ENCODE measurements at places on chromosomes 5 and 9. TPM values are rescaled to one million over a fixed set of nuclear protein-coding genes. Genes with fewer than 3 reads are reported as not detected.

Gene ZNF366
- not detected for total RNA-seq

Gene LRRC8A
- 106 TPM for total RNA-seq

Gene NMUR2
- total RNA-seq, result not detected

Gene ISCA1
- 39.0 TPM for total RNA-seq

DNA sequence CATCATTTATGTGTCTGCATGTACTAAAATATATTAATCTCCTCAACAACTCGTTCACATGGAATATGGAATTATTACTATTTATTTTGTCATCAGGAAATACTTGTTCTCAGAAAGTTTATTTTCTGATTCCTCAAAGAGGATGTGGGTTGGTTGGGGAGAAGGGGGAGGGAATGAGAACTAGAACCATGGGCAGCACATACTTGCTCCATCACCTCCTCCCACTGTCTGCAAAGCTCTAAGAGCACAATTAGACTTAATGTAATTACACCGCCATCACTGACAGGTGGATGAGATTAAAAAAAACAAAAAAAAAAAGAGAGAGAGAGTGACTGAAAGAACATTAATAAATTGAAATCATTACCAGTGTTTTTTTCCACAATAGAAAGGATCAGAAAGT, 98.2 kb downstream of the OXCT1 start:
- H3K27ac ChIP-seq, result no peak overlapping the region
- H3K4me3 ChIP-seq, result no peak overlapping the region
- no peaks in the 10 kb centered on the region for H3K27me3 ChIP-seq
- peaks cover 5% of the 10 kb centered on the region for H3K4me1 ChIP-seq
- DNase-seq, result no peak

- H3K36me3 ChIP-seq, result no peaks in the 10 kb centered on the region
- DNase-seq, result no peak
- no peaks in the 10 kb centered on the region for H3K27me3 ChIP-seq
- H3K27ac ChIP-seq, result no peak overlapping the region
- H3K4me1 ChIP-seq, result no peaks in the 10 kb centered on the region
Measured at GRCh38 chr5:135133698-135134515, 99.9 kb upstream of the PITX1 start.

DNA sequence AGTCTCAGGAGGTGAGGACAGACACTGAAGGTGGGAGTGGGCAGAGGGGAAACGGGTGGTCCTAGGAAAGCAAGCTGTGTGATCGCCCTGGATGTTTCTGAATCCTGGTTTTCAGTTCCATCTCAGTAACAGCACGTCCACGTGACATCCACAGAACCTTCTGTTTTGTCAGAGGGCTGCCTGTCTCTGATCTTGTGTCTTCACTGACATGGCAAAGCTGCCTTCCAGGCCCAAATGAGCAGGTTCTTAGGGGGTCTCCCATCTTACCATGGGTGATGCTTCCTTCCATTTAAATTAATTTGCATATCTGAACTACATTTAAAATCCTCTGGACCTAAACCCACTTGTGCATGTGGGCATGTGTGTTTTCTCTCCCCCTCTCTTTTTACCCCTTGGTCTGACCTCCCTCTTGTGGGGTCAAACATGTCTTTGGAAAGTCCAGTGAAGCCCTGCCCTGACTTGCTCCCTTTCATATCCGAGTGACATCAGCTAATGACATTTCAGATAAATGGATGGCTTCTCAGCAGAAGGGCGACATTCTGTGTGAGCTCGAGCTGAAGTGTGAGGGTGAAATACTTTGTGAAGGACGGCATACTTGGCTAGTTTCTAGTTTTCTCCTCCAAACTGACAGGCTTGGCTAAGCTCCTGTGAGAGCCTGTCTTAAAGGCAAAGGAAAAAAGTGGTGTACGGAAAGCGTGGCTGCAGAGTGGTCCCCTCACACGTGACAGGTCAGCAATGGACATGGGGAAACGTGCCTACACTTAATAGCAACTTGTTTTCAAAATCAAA, 204.8 kb upstream of the S1PR3 start:
- H3K36me3 ChIP-seq, result no peaks in the 10 kb centered on the region
- no peak overlapping the region for H3K27ac ChIP-seq

DNA sequence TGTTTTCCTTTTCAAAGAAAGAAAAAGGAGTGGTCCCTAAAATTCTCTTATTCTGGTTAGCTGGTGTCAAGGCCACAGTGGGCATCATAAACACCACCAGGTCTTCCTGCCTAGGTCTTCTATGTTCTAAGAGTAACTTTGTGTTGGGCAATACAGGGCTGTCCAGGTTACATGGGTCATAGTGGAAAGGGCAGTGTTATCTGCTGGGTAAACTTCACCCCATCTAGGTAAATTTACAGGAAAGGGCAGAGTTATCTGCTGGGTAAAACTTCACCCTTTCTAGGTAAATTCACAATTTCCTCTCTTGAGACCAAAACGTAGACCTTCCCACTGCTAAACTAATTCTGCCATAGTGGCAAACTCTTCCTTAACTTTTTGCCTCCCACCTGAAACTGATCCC, 18.9 kb upstream of the JAKMIP2 start:
- no peak for DNase-seq
- no peak overlapping the region for H3K27ac ChIP-seq

DNA sequence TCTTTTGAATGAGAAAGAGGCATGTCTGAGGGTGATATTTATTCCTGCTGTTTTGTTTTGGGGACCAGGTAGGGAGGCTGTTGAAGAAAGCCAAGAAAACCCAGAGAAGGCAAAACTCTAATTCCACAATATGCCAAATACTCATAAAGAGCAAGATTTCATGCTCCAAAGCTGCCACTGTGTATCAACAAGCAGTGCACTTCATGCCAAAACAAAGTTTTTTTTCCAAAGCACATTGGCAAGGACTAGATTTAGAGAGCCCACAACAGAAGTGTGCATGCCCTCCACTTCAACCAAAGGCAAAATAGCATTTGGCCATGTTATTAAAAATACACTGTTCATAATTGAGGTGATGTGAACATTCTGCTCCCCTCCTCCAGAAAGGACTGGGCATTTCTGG, 229.9 kb downstream of the EBF1 start:
- H3K27ac ChIP-seq, result no peak overlapping the region
- no peaks in the 10 kb centered on the region for H3K27me3 ChIP-seq
- H3K4me3 ChIP-seq, result no peak overlapping the region
- no peak for DNase-seq

DNA sequence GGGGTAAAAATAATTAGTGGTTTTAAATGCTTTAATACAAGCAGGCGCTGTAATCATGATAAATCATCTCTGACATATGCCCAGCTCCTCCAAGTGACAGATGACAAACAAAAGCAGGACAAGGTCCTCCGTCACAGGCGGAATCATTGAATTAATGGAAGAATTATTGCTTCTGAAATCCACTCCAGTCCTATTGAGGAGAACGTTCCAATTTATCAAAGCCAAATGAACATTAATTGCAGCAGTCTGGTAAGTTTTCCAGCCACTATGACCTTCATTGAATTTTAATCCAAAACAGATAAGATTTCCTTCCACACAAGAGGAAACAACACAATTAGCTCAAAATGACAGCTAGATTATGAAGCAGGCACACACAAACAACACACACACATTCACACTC, 136.8 kb downstream of the ASTN2 start:
- H3K27me3 ChIP-seq, result no peaks in the 10 kb centered on the region
- H3K27ac ChIP-seq, result no peak overlapping the region
- H3K4me3 ChIP-seq, result no peak overlapping the region
- H3K4me1 ChIP-seq, result no peaks in the 10 kb centered on the region

DNA sequence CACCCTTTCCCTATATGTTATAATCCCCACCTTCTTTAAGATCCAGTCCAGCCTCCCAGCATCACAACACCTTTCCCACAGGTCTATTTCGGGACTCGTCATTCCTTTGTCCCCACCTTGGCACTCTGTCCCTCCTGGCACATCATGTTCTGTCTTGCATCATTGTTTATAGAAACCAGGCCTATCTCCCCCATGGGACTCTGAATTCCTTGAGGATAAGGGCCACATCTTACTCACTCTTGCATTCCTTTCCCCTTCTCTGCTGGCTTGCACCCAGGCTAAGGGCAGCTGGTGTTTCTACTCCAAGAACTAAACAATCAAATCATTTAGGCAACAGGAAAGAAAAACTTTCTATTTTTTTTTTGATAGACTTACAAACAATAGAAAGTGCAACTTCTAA, 205.7 kb downstream of the AGTPBP1 start:
- H3K27ac ChIP-seq, result no peak overlapping the region
- H3K4me1 ChIP-seq, result no peaks in the 10 kb centered on the region
- no peak for DNase-seq
- no peaks in the 10 kb centered on the region for H3K36me3 ChIP-seq
- H3K4me3 ChIP-seq, result no peak overlapping the region

Measured in H1 (cell line).